ENCODE measurements at places on chromosomes 3 and 15.

DNA sequence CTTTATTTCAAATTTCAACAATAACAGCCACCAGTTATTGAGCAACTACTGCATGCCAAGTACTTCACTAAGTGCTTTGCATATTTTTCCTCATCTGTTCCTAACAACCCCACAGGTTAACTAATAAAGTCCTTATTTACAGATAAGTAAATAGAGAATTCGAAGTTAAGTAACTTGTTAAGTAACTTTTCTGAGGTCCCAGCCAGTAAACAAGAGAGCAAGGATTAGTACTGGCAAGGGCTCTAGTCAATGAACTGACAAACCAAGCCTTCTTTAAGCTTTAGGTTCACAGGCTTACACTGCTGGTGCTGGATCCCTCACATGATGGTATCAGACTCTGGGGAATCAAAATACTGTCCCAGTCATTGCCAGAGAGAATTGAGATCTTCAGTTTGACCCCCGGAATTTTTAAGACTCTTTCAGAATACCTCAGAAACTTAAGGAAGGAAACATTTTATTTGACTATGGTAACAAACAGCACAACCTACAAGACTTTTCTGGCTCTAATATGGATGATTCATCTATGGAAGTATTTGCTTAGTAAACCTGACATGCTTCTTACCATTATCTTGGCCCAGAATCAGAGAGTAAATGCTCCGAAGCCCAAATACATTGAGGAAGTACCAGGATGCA is 16.5 kb downstream of the EMC3 start:
- DNase-seq, result no peak

GRCh38 chr15:63601704-63602185 is 4.6 kb downstream of the FBXL22 start:
- no peak for DNase-seq

GRCh38 chr3:126128504-126129397 is 44.8 kb upstream of the SLC41A3 start:
- DNase-seq, result no peak

GRCh38 chr15:96338766-96339618 is 8.5 kb downstream of the NR2F2 start:
- no peak for DNase-seq

DNA sequence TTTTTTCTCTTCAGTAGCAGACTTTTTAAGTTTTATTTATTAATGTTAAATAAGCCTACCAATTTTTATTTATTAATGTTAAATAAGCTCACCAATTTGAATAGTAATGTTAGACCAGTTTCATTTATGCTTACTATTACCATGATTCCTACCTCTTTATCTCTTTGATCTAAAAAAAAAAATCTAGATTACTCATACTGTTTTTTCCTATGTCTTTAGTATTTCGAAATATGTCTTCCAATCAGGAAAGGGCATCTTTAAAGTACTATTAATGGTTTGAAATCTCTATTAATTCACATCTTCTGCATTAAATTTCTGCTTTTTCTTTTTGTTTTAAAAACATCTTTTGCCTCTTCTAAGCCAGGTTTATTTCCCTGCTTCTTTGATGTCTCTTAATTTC is 27.5 kb upstream of the MAPKBP1 start:
- no peak for DNase-seq

DNA sequence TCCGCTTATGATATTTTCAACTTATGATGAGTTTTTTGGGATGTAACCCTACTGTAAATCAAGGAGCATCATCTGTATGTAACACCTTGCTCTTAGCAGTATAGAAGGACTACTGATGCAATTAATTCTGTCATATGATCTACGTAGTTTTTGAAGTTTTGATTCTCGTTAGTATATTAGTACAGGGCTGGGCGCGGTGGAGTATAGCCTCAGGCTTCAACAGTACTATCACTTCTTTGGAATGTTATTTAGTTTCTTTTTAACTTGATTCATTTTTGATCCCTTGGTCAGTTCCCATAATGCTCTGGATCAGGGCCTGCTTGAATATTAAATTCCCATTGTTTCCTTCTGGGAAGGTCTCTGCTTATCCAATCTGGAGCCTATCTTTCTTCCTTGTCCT is 23.9 kb upstream of the AP4E1 start:
- no peak for DNase-seq

DNA sequence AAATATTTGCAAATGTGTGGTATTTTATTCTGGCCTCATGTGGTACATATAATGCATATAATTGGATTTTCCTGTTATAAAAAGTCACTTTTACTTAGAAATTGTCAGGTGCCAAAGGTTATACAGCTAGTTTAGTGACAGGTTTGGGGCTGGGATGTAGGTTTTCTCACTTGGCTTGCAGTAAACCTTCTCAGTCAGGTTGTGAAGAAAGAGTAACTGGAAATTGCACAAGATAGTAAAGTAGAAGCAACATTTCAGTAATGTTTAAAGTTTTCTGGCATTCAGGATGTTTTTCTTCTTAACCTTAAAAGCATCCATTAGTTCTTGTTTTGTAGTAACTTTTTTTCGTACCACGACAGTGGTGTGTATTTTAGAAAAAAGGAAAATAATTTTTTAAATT is 53.9 kb downstream of the MEF2A start:
- DNase-seq, result no peak

GRCh38 chr15:101123222-101123910 is 128.5 kb downstream of the CHSY1 start:
- DNase-seq, result no peak

- no peak for DNase-seq
Measured at GRCh38 chr3:127988770-127989557, 63.3 kb upstream of the SEC61A1 start.

GRCh38 chr15:41276831-41277230 is 45.8 kb downstream of the CHP1 start:
- no peak for DNase-seq

DNA sequence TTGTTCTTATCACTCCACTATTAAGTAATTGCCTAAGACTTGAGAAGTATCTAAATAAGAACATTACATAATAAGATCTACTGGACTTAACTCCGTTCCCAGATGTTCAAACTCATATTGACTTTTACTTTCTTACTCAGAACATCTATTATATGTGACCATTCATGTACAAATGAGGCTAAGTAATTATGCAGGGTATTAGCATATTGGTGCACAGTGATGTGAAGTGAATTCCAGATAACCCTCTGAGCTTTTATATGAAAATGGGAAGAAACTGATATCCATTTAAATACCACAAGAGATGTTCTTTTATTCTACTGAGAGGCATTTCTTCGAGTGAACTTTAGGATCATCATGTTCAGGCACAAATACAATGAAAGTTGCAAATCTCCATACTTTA is 135.7 kb downstream of the ZPLD1 start:
- DNase-seq, result no peak

- no peak for DNase-seq
Measured at GRCh38 chr3:164723396-164723795, 354.9 kb downstream of the SI start.

DNA sequence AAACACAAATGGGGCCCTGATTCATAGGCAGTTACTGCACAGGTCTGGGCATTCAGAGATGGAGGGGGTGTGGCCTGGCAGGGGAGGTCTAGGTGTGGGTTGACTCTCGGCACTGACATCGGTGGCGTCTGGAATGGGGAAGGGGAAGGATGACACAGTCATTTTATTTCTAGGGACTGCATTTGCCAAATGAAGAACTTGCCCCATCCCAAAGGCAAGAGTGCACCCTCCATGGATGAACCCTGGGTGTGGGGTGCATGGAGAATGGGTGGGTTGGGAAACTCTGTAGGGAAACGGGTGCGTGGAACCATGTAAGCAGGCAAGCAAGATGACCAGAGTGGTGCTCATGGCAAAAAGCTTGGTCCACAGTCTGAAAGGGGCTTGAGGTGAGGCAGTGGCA is 24.5 kb downstream of the SLC6A20 start:
- no peak for DNase-seq

DNA sequence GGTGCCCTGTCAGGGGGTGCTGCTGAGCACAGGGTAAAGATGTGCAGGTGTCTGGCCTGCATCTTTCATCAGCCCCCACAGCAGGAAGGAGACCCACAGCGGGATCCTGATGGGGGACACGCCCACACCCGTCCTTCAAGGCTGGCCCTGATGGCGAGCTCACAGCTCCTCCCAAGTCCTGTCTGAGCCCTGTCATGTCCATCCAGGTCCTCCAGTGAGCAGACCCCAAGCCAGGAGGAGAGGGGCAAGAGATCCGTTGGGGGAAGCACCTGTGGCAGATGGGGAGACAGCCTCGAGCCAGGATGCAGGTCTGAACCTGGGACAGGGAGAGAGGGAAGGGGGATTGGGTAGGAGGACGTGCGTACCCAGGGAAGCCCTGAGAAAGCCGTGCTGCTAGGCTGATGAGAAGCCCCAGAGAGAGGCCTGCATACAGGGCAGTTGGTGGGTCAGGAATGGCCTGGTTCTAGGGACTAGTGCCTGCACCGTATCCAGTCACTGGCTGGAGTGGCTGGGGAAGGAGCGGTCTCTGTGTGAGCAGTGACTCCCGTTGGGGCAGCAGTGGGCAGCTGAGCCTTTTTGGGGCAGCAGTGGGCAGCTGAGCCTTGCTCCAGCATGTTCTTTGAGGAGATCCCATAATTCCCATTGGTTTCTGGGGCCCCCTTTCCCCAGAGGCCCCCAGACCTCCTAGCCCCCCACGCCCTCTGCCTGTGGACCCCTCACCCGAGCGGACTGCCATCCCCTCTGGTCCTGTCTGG is 133.3 kb upstream of the MEF2A start:
- DNase-seq, result no peak

DNA sequence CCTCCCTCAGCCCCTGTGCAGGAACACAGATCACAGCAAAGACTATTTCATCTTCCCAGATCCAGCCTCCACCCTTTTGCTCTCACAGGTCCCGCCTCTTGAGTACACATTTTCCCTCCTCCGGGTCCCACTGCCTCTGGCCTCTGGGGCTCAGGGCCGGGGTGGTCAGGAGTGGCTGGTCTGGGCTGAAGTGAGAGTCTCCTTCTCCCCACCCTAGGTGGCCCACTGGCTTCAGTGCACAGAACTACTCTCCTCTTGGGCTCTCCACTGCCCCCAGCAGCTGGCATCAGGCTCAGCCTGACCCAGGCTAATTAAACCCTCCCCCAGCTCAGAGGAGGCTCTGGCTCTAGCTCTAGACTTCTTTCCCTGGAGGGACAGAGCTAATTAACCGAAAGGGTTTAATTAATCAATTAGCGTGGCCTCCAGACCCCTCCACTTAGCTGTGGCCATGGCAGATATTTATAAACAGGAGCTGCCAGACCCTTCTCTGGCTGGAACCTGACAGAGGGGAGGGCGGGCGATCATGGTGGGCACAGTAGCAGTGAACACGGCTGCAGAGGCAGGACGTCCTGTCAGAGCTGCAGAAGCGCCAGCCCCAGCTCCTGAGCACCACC is 15.1 kb downstream of the DUSP7 start:
- no peak for DNase-seq

GRCh38 chr15:69088300-69088965 is 72.0 kb upstream of the GLCE start:
- DNase-seq, result no peak

DNA sequence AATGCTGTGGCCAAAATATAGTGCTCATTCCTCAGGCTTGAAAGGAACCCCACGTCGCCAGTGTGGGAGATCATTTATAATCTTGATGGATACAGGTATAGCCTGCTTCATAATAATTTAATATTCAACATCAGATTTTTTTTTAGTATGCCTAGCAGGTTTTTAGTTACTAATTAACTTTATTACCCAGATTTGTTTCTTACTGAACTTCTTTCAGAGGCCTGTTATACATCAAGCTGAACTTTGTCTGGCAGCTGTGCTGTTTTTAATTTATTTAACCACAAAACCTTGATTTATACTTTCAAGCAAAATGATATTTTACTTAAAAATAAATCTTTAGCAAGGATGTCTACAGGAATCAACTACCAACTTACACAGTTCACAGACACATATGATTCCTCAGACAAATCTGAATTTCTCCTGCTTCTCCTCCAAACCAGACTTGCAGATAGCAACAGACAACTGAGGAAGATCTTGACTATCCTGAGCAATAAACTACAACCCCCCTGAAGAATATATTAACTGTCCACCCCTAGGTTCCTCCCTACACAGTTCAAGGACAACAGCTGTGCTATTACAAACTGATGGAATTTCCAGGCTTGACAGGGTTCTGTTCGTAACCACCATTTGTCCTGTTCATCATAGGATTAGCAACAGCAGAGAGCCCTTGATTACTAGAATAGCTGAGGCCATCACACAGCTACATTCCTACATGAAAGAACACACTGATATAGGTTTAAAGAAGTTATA is 610 bp downstream of the MAP4 start:
- no peak for DNase-seq

GRCh38 chr3:113287803-113288648 is 76.7 kb downstream of the BOC start:
- no peak for DNase-seq

GRCh38 chr3:38545550-38545949 is 49.4 kb downstream of the EXOG start:
- DNase-seq, result no peak

DNA sequence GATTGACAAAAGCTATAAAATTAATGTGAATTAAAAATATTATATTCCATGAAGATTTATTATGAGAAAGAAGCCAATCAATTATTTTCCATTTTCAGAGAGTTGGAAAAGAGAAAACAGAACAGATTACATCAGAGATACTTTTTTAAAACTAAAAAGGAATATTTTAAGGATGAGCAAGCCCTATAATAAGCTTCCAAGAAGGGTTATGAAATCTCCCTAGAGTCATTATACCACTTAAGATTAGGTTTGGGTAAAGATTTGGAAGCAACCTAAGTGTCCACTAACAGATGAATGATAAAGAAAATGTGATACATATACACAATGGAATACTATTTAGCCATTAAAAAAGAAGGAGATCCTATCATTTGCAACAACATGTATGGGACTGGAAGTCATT is 51.6 kb upstream of the FSIP1 start:
- no peak for DNase-seq

- no peak for DNase-seq
Measured at GRCh38 chr3:175129126-175129525, 270.0 kb downstream of the NAALADL2 start.

DNA sequence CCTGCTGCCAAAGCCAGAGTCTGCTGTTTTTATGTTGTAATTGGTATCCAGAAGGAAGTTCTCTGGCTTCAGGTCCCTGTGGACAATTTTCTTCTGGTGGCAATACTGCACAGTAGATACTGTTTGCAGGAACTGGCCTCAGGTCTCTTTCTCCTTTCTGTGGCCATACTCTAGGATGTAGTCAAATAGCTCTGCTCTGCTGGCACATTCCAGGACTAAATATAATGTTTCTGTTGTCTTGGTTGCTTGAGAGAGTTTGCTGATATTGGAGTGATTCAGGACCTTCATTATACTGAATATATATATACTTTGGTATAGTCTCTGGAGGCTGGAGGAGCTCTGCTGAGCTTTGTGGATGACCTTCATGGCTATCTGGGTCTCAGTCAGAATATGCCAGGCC is 23.1 kb downstream of the RAB7A start:
- no peak for DNase-seq

- peak; percentile 37 for DNase-seq
Measured at GRCh38 chr15:81292523-81293001, 31.4 kb downstream of the STARD5 start.

DNA sequence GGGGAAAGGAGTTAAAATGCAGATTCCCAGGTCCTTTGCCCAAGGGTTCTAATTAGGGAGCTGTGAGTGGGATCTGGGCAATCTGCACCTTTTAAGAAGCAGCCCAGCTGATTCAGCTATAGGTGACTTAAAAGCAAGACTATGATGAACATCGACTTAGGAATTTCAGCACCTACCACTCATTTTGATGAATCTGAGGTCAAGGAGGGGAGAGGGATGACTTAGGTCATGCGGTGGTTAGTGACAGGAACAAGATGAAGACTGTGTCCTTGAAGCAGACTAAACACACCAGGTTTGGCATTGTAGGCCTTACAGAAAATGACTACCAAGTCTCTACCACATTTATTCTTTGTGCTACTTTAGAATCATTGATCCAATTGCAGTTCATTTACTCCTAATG is 196.3 kb downstream of the DTWD1 start:
- DNase-seq, result no peak
